ENCODE measurements at places on chromosomes 13 and 19.

GRCh38 chr19:18698321-18699167 is 15.1 kb downstream of the CRTC1 start:
- no peak for DNase-seq

- no peak for DNase-seq
Measured at GRCh38 chr19:50890422-50891252, 17.4 kb downstream of the KLK2 start.

GRCh38 chr19:18456974-18457373 is 19.0 kb upstream of the ISYNA1 start:
- peak; percentile 88 for DNase-seq

- DNase-seq = no peak
Measured at GRCh38 chr19:2652504-2653099, 49.9 kb downstream of the GNG7 start.

DNA sequence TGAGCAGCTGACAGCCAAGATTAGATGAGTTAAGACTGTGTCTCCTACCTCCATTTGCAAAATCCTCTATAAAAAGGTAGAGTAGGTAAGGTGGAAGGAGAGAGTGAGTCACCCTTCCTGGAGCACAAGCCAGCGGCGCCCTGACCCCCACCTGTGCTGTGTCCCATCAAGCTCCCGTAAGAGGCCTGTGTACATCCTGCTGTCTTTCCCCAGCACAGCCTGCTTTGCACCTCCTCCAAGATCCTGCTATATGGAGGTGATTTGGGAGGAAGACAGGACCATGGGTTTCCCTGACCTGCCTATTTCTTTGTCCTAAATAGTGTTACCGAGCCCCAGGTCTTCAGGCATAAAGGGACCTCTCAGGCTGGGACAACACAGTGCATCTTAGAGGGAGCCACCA is 62.3 kb upstream of the UQCRFS1 start:
- no peak for DNase-seq
